Esophagus mucosa (tissue), 1 donor: ENCODE measurements at places on chromosomes 4 and X. TPM values are rescaled to one million over a fixed set of nuclear protein-coding genes. Genes with fewer than 3 reads are reported as not detected.

DNA sequence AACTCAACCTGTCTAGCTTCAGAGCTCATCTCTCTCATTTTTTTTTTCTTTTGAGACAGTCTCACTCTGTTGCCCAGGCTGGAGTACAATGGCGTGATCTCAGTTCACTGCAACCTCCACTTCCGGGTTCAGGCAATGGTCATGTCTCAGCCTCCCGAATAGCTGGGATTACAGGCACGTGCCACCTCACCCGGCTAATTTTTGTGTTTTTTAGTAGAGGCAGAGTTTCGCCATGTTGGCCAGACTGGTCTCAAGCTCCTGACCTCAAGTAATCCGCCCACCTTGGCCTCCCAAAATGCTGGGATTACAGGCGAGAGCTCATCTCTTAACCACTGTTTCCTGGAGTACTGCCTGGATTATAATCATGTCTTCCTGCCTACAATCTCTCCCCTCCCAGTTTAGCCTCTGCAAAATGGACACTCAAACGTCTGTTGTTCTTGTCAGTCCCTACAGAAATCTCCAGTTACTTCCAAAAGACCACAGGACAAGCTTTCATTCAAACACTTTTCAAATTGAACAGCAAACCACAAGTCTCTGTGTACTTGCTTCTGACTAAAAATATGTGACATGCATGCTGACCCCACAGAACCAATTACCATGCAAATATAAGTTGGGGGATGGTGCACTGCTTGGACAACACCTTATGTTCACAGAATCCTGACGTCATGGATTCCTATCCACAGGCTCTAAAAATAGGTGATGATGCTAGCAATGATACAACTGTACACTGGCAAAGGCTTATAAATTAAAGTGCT lies 137.2 kb downstream of the SH3KBP1 start:
- ATAC-seq = no peak

DNA sequence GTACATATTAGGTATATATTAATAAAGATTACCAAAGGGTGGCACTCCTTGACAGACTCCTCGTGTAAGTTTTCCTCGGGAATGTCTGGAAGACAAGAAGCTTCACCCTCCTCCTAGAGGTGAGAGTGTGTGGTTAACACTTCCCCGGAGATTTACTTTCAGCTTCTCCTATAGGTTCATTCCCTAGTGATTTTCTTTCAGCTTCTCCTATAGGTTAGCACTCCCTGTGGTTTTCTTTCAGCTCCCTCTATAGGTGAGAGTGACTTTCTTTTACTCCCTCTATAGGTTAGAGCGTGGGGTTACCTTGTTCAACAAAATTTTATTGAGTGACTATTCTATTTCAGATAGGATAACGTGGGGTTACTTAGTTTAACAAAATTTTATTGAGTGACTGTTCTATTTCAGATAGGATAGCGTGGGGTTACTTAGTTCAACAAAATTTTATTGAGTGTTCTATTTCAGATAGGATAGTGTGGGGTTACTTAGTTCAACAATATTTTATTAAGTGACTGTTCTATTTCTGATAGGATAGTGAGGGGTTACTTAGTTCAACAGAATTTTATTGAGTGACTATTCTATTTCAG lies 106.0 kb upstream of the PLAC1 start:
- peak; percentile 74 for ATAC-seq

DNA sequence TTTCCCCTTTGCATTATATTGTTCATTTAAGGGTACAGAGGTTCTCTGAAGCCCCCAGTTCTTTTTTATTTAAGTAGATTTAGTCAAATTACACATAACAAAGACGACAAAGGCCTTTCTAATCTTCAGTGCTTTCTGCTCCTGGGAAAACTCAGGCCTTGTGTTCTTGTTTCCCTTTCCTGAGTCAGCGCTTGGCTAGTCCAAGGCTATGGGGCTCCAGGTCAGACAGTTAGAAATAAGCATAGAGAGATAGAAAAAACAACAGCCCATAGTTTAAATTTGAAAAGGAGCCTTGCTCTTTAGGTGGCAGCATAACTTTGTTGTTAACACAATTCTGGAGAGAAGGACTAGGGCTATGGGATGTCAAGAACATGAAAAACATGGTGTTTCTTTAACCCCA lies 97.3 kb downstream of the PPP1R2C start:
- no peak for ATAC-seq

DNA sequence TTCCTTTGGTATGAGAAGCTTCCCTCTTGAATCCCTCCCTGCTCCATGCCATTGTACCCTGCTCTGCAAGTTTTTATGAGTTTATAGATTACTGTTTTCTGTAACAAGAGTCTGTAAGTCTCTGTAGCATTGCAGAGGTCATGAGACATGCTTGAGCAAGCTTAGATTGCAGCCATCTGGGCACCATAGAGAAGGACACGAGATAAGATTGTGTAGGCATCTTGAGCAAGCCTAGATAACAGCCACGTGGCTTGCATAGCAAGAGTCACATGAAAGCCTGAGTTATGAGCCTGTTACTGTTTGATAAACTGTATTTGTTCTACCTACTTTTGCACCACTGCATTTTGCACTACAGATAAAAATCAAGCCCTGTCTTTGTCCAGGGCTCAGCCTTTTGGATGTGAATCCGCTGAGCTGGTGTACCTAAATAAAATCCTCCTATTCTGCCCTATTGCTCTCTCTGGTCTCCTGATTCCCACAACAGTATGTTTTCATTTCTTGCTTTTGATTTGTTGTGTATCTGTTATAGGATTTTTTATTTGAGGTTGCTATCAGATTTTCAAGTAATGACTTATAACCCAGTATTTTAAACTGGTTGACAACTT lies 127.4 kb upstream of the ANKRD50 start:
- ATAC-seq = no peak

Gene ODAPH
- total RNA-seq = 0.12 TPM
